Stimulated activated CD4-positive, alpha-beta T cell treated with anti-CD3 and anti-CD28 coated beads, Interleukin-4, amount 100 ng/mL, for 48 hours (primary cell): ENCODE measurements at places on chromosomes 11 and 22.

DNA sequence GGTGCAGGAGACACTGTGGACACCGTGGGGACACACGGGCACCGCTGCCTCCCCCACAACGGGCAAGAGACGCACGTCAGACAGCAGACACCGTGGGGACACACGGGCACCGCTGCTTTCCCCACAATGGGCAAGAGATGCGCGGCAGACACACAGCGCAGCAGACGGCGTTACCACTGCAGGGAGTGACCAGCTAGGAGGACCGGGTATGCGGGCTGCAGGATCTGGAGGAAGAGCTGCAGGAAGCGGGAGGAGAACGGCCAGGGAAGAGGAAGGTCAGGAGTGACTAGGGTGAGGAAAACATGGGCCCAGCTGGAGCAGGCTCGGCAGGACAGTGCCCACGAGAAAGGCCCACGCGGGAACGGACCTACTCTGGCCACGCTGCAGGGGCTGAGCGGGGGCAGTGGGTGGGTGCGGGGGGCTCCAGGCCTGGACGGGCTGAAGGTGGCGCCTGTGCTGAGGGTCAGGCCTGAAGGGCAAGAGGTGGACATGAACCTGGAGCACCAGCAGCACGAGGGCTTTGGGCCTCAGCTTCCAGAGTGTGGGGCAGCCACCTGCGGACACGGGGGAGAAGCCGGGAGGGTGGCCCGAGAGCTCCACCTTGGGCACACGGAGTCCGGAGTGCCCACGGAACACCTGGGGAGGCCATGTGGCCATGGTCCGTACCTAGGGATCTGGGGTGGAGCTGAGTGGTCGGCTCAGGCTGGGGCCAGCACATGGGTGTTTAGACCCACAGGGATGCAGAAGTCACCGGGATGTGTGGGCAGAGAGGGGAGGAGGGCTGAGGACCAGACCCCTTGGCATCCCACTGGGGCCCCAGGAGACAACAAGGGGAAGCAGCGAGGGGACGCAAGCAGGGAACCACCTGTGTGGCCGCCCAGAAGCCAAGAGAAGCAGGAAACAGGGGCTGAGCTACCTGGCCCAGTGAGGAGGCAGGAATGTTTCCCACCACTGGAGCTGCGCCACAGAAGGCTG, 16.5 kb downstream of the TOLLIP start:
- no peak for DNase-seq

GRCh38 chr22:32744176-32744959, 57.1 kb upstream of the TIMP3 start:
- no peak for DNase-seq

DNA sequence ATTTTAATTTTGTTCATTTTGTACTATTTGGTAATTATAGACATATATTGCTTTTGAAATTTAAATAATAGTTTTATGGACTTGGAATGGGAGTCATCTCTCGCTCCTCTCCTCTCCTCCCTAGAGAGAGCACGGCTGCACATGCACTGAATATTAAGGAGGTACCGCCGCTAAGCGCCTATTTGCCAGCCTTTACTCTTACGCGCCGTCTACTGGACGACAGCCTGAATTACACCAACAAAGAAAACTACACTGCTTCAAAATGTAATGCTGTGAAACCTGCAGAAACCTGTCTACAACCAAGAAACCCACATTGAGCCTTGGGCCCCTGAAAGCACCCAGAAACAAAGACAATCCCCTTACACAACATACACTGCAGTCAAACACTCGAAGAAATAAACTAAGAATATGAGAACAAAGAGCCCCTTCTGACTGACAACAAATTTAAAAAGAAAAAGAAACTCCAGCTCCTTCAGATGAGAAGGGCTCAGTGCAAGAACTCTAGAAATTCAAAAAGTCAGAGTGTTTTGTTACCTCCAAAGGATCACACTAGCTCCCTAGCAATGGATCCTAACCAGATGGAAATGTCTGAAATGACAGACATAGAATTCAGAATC, 737.2 kb downstream of the LRRC4C start:
- peak; percentile 0 for DNase-seq

DNA sequence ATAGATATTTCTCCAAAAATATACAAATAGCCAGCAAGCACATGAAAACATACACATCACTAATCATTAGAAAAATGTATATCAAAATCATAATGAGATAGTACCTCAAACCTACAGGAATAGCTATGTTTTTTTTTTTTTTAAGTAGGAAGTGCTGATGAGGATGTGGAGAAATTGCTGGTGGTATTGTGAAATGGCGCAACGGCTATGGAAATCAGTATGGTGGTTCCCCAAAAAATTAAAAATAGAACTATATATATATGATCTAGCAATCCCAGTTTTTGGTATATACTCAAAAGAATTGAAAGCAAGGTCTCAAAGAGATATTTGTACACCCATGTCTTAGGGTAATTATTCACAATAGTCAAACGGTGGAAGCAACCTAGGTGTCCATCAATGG, 46.0 kb upstream of the HIPK3 start:
- no peak for DNase-seq

DNA sequence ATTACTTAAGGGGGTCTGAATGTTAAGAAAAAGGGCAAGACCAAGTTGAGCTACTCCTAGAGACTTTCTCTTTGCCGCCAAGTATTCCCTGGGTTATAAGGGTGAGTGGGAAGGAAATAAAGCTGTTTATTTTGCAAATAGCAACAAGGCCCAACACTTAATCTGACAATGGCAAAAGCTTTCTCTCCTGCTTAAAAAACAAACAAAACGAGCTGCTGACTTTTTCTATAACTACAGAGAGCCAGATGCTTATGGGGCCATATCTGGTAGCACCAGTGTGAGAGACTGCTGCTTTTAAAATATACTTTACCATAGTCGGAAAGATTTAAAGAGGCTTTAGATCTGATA, 2.3 kb upstream of the KDM2A start:
- DNase-seq = no peak

GRCh38 chr11:123052901-123053721, 8.8 kb downstream of the HSPA8 start:
- DNase-seq = no peak

- DNase-seq = no peak
Observed at GRCh38 chr11:38680746-38681145, 2082.7 kb upstream of the RAG2 start.

- DNase-seq = no peak
Observed at GRCh38 chr11:115981104-115981481, 476.9 kb upstream of the CADM1 start.

DNA sequence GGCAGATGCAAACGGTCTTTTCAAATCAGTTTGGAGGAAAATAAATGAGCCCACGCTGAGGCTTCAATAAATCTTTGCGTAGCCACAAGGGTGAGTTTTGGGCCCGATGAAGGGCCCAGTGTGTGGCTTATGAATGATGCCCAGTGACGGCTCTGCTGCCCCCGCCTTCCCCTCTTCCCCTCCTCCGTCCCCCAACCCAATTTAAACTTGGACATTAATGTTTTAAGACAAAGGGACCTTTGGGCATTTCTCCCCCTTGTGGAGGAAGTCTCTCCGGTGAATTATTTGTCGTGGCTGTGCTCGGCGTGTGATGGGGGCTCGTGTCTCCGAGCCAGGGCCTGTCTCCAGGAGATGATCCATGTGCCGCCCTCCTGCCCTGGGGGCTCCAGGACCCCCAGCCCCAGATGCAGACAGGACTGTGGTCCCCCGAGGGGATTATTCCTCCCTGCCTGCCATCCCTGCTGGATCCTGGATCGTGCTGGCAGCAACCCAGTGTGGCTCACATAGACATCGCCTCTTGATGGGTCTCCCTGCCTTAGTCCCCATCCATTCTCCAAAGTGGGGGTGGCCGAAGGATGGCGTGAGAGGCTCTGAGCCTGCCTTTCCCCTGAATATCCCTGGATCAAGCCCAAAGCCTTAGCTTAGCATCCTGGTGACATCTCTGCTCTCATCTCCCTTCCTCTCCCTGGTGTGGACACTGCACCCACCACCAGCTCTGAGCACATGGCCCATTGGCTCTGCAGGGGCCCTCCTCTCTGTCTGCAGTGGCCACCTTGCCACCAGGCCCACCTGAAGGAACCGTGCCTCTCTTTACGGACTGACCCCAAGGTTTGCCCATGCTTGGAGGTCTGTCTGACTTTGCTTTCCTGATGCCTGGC, 56.4 kb downstream of the SMIM38 start:
- no peak for DNase-seq

- no peak for DNase-seq
Observed at GRCh38 chr11:12924650-12925049, 84.5 kb upstream of the RASSF10 start.

DNA sequence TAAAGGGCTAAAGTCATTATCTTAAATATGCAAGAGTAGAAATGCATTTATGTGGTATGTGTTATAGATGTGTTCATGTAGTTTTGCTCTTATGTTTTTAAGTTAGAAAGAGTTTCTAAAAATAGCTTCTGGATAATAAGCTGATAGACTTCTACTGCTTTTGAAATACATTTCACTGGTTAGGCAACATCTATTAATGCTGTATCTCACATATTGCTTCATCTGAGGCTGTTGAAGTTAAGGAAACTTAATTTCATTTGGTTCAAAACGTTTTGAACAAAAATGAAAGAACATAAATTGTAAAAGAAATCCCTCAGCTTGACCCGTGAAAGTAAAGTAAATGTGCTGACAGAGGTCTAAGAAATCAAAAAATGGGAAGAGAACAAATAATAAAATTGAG, 164.0 kb upstream of the CTSC start:
- DNase-seq = no peak

DNA sequence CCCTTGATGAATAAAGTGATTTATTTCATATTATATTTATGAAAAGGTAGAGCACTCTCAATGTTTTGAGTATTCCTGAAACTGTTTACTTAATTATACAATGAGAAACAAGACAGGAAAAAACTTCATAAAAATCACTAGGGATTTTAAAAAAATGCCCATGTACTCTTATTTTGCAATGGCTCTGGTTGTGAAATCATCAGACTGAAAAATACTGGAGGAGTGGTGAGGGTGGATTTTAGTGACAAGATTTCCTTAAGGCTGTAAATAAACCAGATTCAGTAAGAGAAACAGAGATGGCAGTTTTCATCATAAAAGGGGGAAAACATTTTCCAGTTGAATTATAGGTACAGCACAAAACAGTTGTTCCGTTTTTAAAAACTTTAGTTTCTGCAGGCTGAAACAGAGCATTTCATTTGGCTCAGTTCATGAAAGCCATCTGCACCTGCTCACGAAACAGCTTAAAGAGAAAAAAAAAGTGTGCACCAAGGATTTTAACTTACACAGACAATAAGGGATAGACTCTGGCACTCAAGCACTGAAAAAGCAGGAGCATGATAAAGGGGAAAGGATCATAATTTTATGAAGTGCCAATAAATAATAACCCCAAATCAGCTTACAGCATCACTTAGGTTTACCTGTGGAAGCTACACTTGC, 100.7 kb downstream of the MAML2 start:
- DNase-seq = no peak

- peak; percentile 16 for DNase-seq
Observed at GRCh38 chr22:34414467-34415440, 494.5 kb upstream of the LARGE1 start.

GRCh38 chr11:61174273-61174672, 13.0 kb upstream of the VPS37C start:
- no peak for DNase-seq

GRCh38 chr11:2825261-2825888, 60.2 kb downstream of the CDKN1C start:
- DNase-seq = no peak

- DNase-seq = no peak
Observed at GRCh38 chr22:44348971-44349560, 36.3 kb upstream of the SHISAL1 start.

GRCh38 chr22:21443735-21444421, 23.3 kb upstream of the TMEM191C start:
- no peak for DNase-seq

GRCh38 chr22:46348099-46348695, 12.7 kb downstream of the TRMU start:
- DNase-seq = no peak

GRCh38 chr11:117144477-117145392, 648 bp downstream of the PAFAH1B2 start:
- no peak for DNase-seq

DNA sequence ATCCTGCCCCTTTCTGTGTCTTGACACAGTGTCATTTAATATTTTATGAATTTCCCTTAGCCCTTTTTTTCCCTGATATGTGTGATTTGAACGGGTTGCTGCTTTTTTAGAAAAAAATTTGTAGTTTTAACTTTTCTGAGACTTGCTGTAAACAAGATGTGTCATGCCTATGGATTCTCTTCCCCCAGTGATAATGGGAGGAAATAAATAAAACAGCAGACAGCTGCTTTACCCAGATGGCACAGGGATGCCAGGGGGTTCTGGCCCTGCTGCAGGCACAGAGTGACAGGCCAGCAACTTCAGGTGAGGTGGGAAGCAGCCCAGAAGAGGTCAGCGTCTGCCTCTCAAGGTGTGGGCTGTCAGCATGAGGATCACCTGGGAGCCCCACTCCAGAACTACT, 266.9 kb downstream of the KIRREL3 start:
- no peak for DNase-seq

DNA sequence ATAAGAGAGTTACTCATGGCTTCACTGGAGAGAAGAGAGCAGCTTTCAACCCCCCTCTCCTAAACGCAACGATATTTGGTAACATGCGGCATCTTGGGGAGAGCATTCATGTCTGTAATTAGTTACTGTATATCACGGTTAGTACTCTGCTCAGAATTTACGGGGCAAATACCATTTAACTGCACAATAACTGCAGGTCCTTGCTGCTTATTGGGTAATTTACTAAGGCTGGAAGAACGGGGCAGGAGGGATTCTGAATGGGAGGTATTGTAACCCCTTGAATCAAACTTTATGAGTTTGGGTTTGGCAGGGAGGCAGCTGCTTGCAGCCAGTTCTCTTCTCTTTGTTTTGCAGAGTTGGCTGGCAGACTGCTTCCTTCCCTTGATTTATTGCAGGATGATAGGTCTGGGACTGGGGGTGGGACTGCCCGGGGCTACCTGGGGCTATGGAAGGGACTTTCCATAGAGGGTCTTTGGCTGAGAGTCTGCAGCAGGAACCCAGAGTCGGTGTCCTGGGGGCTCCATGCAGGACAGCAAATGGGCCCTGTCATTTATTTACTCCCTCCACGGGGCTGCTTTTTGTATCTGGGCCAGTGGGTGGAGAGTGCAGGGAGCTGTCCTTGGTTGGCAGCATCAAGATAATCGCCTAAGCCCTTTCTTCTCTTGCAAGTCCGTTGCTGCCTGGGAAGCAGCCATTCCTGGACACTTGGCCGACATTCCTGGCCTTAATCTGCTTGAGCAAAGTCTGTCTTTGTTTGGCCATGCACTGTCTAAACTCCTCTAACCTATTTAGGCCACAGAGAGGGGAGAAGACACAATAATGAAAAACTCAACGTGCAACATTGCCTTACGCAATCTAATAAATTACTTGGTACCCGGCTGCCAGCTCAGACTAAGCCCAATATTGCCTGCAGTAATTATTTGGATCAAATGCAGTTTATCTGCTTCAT, 188.9 kb downstream of the ST3GAL4 start:
- no peak for DNase-seq

- no peak for DNase-seq
Observed at GRCh38 chr11:35845860-35846259, 98.0 kb upstream of the LDLRAD3 start.

DNA sequence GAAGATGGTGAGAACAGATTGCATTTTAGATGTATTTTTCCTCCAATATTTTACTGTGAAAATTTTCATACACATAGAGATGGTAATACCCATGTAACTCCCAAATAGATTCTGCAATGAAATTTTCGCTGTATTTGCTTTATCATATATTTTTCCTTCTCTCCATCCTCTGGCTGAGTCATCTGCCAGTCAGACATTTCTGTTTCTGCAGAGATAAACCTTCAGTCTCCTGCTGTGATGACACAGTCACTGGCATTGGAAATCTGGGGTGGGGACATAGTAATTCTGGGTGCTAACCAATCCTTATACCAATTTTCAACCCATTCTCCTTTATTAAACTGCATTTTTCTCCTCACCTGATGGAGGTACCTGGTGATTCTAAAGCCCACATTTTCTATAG, 33.7 kb downstream of the SVIP start:
- no peak for DNase-seq
